ENCODE measurements at places on chromosomes 1 and 21.

GRCh38 chr1:97143236-97143882 lies 421.8 kb downstream of the PTBP2 start:
- no peak for DNase-seq

- no peak for DNase-seq
Observed at GRCh38 chr1:195965475-195965874, 642.8 kb downstream of the KCNT2 start.

DNA sequence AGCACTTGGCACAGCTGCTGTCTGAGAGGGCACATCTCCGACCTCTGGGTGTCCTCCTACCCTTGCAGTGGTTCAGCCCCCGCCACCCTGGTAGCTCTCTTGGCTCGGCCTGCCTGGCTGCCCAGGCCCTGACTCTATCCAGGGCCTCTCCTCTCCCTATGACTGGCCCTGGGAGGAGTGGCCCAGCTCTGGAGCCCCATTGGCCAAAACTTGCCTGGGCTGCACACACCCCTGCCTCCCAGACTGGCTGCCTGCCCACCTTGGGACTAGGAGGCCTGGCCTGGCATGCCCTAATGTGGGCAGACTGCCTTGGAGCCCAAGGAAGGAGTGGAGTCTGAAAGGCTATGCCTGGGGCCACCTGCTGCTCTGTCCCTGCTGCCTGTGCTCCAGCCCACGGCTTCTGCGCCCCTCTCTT lies 33.6 kb downstream of the ACOT11 start:
- DNase-seq: no peak

DNA sequence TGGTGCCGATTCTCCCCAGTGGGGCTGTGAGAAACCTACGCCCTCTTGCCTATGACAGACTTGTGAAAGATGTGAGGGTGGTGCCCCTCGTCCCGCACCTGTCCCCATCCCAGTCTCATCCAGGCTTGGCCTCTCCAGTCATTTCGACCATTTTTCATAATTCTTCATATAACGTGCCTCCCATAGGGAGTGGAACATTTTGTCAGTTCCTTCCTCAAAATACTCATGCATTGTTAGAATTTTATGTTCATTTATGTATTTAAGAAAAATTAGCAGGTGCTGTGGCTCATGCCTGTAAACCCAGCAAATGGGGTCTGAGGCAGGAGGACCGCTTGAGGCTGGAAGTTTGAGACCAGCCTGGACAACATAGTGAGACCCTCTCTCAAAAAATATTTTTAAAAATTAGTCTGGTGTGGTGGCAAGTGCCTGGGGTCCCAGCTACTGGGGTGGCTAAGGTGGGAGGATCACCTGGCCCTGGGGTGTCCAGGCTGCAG lies 19.7 kb upstream of the SMPDL3B start:
- no peak for DNase-seq

DNA sequence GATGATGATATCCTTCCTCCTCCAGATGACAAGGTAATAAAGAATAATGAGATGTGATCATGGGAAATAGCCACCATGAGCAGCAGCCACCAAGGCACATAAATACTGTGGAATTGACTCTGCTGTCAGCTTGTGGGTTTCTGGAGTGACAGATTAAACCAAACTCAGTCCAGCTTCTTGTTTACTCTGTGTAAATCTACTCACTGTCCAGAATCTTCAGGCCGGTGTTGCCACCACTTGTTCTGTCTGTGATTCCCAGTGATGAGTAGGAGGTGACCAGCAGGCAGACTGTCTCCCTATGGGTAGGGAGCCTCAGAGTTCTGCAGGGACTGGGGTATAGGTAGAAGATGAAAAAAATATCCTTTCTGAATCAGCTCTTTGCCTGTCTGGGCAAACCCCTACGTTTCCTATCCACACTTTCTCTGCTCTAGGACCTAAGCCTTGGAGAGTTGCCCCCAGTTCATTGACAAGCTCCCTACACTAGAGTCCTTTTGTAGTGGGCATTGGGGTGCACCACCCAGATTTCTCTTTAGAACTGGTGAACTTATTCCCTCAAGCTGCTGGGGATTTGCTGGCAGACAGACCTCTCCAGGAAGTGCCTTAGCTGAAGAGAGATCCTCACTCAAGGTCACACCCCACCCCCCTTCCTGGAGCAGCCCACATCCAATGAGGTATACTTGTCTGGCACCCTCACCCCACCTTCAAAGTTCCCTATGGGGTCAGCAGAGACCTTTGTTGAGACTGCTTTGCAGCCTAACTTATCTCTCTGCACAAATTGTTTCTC lies 47.6 kb downstream of the ATP1A1 start:
- no peak for DNase-seq

DNA sequence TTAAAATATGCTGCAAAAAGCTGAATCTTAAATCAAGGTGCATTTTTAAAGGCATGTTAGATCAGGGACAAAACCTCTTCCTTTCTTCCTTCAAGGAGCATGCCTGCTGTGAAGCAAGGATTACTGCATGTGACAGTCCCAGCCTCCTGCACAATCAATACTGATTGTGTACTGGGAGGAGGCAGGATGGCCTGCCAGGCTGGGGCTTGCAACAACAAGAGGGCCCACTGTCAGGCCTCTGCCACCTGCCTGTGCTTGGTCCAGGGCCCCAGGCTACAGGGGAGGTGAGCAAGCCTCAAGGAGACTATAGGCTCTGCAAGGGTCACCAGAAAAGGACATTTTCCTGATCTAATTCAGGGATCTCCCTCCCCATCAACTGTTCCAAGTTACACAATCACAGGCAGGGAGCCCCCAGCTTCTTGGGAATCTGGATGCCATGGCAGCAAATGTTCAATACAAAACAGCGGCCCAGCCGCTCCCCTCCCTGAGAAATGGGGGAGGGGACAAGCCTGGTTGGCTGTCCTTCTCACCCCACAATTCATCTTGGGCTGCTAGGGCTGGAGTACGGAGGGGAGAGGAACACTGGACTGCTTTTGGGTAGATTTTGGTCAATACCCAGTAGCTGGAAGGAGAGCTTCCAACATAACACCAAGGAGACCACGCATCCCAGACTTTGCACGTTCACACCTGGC lies 76.7 kb downstream of the SSBP3 start:
- no peak for DNase-seq

DNA sequence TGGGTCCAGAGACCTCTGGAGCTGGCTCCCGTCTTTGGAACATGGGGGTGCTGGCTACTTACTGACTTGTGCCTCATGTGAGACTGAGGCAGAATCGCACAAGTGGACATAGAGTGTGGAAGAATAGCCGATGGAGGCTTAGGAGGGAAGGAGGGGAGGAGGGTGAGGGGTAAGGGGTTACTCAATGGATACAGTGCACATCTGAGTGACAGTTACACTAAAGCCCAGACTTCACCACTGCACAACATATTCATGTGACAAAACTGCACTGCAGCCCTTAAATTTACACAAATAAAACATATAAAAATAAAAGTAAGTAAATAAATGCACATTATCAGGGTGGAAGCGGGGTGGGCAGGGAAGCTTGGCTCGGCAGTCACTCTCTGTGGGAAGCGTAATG lies 197.7 kb upstream of the RAB4A start:
- DNase-seq: no peak

- DNase-seq: no peak
Observed at GRCh38 chr1:57248830-57249229, 175.0 kb downstream of the DAB1 start.

- no peak for DNase-seq
Observed at GRCh38 chr1:234212764-234213657, 160.2 kb upstream of the COA6 start.

- DNase-seq: peak; percentile 72
Observed at GRCh38 chr21:38766987-38767722, 38.6 kb upstream of the ETS2 start.

- DNase-seq: no peak
Observed at GRCh38 chr1:100611086-100611485, 73.1 kb downstream of the GPR88 start.

DNA sequence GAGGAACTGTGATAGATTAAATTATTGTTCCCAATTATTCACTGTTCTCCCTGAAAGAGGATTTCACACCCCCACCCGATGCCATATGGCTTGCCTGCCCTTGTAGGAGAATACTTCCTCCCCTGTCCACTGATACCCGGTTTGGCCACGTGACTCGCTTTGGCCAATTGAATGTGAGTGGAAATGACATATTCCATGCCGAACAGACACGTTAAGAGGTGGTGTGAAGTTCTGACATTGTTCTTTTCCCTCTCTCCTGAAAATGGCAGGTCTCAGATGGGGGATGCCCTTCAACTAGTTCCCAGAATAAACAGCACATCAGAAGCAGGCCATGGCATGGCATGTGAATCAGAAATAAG lies 5.3 kb downstream of the STUM start:
- no peak for DNase-seq

GRCh38 chr1:28580722-28581530 lies 11.1 kb upstream of the RAB42 start:
- peak; percentile 65 for DNase-seq

DNA sequence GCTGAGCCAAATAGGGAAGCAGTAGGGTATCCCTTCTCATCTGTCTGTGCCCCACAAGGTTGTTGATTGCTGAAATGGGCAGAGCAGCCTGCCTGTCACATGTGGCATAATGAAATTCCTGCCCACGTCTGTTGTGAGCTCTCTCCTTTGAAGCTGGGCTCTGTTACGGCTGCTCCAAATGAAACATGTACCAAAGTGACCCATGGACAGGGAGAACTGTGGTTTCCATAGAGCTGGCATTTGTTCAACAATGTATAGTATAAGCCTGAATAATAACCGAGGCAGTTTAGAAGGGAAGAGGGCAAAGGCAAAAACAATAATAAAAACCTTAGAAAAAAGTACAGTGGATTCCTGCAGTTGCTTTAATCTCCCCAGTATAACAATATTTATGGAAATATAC lies 149.7 kb downstream of the LYPLAL1 start:
- DNase-seq: no peak

DNA sequence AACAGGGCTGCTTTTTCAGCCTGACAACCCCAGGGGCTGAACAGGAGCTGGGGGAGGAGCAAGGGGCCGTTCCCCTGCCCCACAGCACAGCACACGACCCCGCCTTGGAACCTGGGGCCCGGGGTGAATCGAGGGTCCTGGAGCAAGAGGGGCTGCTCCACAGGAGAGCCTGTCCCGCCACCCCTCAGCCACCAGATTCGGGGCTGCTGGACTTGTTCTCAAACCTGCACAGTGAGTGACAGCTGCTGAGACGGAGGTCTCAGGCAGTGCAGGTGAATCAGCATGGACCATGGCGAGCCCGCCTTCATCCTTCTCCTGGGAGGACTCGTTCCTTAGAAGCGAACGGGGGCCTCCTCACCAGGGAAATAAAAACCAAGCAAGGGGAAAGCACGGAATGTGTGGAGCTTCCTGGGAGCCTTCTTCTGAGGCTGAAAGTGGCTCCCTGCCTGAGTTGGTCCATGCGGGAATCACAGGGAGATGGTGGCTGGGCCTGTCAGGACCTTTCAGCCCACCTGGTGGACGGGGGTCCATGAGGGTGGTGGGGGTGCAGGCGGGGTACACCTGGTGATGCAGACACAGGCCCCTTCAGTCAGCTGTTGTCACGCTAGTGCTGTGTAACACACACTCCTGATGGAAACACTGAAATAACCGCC lies 125.4 kb downstream of the SIK1 start:
- DNase-seq: no peak

GRCh38 chr1:101261623-101262022 lies 24.8 kb downstream of the S1PR1 start:
- no peak for DNase-seq

GRCh38 chr1:89587729-89588161 lies 45.2 kb upstream of the LRRC8C start:
- no peak for DNase-seq

GRCh38 chr21:41800425-41801320 lies 33.8 kb upstream of the RIPK4 start:
- DNase-seq: no peak

- no peak for DNase-seq
Observed at GRCh38 chr1:189405419-189405818, 1072.2 kb downstream of the BRINP3 start.

GRCh38 chr1:227793948-227794816 lies 21.3 kb upstream of the PRSS38 start:
- no peak for DNase-seq

DNA sequence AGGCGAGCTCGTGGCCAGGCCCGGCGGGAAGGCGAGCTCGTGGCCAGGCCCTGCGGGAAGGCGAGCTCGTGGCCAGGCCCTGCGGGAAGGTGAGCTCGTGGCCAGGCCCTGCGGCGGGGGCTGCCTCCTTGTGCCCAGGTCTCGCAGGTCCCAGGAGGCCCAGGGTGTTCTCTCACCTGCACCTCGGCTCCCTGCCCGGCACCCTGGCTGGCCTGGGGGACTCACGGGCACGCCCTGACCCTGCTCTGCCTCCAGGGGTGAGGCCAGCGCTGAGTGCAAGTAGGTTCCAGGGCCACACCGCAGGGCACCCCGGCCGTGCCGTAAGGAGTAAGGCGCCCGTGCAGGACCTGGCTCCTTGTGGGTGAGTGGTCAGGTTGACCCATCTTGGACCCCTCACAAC lies 4.4 kb downstream of the SDF4 start:
- no peak for DNase-seq

GRCh38 chr1:222979561-222979960 lies 163.5 kb downstream of the TLR5 start:
- no peak for DNase-seq

- no peak for DNase-seq
Observed at GRCh38 chr1:160193832-160194736, 3.7 kb downstream of the CASQ1 start.

GRCh38 chr1:16628361-16629111 lies 15.2 kb upstream of the NBPF1 start:
- DNase-seq: no peak

- no peak for DNase-seq
Observed at GRCh38 chr1:210291786-210292230, 36.9 kb upstream of the HHAT start.

- DNase-seq: peak; percentile 62
Observed at GRCh38 chr21:44618909-44619308, 7.0 kb downstream of the KRTAP10-8 start.

DNA sequence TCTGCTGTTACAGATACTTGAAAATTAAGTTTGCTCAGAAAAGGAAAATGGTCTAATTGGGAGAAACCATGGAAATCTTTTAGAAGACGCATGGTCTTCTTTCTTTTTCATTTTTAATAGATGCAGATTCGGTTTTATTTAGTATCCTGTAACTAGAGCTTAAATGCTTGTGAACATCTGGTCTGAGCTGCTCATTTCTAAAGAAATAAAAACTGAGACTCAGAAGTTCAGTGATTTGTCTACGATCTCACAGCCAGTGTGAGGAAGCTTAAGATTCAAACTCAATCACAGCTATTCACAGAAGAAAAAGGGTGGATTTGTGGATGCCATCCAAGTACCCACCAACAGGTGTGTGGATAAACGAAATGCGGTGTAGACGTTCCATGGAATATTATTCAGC lies 80.0 kb upstream of the TIAM1 start:
- DNase-seq: no peak

DNA sequence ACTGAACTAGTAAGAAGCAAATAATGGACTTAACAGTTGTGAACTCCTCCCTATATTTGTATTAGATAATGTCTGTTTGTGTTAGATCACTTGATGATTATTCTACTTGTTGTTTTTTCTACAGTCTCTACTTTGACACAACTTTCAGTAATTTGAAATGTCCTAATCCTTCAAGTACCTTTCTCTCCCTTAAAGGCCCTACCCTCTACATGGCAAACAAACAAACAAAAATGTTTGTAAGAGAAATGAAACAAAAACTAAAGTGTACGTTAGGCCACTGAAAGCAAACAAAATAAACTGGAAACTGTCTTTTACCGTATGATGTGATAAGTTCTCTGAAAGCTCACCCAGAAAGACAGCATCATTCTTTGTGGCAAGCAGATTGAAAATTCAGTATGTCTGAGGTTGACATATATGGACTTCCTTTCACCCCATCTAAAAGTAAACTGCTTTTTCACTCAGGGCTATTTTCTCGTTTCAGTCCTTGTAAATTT lies 255.9 kb upstream of the SNX7 start:
- no peak for DNase-seq

Data from stimulated activated CD4-positive, alpha-beta T cell treated with anti-CD3 and anti-CD28 coated beads, Interleukin-1b, Interleukin-23, amount 100 ng/mL, for 48 hours (primary cell).